Kidney capillary endothelial cell (primary cell): ENCODE measurements at places on chromosomes 12 and 14.

- DNase-seq = no peak
Measured at GRCh38 chr12:87930033-87930432, 99.2 kb downstream of the C12orf50 start.

DNA sequence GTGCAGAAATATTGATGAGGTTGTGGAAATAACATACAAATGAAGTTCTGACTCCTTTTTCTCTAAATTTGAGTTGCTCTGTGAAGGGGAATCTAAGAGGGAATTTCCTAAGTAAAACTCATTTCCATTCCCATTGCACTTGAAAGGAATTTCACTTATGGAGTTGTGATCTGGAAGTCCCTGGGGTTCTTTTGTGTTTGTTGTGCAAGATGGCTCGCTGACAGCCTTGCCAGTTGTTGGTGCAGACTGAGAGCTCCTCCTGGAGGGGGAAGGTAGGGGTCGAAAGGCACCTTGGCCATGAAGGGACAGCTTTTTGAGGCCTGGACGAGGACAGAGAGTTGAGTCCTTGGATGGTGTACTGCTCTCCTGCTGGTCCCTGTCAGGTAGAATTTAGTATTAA lies 72.0 kb downstream of the C12orf56 start:
- peak; percentile 10 for DNase-seq

- no peak for DNase-seq
Measured at GRCh38 chr14:88327497-88327896, 4.4 kb upstream of the KCNK10 start.

DNA sequence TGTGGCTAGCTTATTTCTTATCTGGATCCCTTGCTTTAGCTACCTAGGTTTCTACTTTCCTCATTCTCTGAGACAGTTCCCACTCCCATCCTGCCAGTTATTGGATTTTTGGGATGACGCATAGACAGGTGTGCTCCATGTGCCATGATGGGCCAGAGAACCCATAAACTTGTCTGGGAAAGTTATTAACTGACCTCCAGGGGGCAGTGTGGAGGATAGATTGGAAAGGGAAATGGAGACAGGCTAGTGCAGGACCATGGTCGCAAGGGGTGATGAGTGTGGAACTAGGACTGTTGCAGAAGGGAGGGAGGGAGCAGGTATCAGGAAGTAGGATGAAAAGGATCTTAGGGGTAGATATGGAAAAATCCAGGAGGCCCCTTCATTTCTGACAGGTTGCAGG lies 80.3 kb downstream of the ESRRB start:
- DNase-seq = peak; percentile 42

DNA sequence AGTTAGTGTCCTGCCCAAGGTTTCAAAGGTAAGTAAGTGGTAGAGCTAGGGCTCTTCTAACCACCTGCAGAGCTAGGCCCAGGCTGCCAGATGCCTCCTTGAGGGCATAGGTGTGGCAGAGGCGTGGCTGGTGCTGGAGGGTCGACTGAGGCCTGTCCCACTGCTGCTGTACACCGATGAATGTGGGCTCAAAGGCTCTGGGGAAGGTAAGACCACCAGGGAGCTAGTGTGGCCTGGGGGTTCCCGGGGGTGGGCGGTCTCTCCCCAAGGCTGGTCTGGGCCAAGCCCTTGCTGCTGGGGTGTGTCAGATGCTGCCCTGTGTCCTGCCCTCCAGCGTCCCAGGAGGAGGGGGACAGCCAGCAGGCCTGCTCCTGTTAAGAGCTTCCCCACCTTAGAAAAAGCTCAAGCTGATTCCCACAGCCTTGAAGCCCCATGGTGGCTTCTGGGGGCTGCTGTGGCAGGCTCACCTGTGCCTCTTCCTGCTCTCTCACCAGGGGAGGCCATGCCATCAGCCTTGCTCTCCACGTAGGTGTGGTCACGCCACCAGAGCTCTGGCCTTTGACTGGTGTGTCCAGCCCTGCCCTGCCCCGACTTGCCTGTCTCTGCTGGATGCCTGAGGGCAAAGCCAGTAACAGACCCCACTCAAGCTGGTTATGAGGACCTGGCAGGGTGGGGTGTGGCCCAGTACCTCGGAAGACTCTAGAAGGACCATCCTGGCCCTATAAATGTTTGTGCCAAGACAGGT lies 36.8 kb downstream of the SH2B3 start:
- DNase-seq = no peak

DNA sequence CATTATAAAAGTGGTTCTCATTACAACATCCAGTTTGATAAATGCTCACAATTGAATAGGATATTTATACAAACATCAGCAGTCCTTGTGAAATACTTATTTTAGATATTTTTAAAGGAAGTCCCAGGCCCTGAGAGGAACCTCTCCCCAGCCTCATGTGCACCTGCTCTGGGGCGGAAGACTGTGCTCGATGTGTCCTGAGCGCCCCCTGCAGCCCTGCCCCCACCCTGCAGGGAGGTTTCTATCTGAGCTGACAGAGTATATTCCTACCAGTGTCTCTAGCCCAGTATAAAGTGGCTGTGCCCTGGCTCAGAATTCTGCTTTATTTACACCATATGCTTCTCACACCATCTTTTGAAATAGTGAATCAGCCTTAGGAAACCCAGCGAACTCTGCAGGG lies 1349.1 kb downstream of the TMEM121 start:
- DNase-seq = no peak

DNA sequence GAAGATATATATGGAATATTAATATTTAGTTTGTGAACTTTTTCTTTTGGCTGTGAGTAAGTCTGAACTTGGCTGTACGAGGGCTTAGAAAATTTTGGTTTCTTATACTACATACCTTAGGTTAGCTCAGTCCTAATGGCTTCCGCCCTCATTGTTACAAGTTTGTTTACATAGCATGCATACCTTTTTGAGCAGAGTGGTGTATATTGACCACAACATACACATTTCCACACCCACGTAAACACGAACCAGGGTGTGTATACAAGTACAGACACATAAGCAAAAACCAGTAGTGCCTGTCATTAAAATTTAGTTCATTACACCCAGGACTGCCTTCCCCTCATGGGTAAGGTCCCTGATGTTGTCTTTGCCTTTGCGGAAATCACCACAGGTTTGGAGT lies 230.2 kb upstream of the RGS6 start:
- DNase-seq = no peak

- DNase-seq = no peak
Measured at GRCh38 chr12:50103767-50104321, at the start of gene GPD1. Gene GPD1, plus strand, starts transcription at chr12:50104008. Its CDS starts 43 bp downstream, at chr12:50104051.

DNA sequence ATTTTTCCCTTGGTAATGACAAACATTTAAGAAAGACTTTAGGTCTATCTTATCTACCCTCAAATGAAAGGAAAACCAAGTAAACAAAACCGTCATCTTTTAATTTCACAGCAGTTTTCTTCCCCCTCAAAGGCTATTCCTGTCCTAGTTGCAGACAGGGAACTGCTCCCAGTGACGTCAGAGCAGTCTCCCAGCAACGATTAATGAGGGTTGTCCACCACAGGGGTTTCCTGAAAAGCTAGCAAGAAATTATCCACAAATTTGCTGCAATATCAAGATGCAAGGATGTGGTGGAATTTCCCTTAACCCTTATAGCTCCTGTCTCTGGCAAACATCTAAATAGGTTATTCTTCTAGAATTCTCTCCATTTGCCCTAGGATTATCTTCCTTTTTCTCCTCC lies 89.1 kb upstream of the STAC3 start:
- DNase-seq = peak; percentile 23

DNA sequence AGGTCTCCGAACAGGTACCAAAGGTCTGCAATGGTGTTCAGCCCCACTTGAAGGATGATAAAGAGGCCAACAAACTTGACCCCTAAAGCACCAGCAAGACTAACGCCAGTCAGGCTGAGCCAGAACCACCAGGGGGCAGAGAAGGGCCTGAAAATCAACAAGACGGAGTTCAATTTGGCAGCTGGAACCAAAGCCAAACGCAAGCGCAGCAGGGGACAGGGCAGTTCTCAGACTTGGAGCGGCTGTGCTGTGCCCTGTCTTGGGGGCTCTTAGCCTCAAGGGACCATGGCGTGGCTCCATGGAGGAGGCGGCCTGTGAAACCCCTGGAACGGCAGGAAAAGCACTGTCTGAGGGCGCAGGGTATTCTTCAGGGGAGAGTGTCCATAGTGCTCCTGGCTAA lies 19.6 kb downstream of the POMT2 start:
- peak; percentile 71 for DNase-seq

DNA sequence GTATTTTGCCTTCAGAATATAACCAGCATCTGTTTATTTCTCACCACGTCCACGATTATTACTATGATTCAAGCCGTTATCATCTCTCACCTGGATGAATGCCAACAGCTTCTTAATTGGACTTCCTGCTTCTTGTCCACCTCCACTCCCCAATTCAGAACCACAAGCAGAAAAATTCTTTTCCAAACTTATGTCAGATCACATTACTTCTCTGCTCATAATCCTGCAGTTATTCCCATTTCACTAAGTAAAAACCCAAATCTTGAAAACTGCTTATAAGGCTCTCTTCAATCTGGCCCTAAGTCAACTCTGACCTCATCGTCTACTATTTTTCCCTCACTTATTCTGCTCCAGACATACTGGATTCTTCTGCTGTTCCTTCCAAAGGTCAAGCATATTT lies 2.0 kb downstream of the CRY1 start:
- peak; percentile 46 for DNase-seq

- DNase-seq = no peak
Measured at GRCh38 chr14:34502545-34503225, 36.8 kb downstream of the EAPP start.

- no peak for DNase-seq
Measured at GRCh38 chr12:42534184-42534838, 55.2 kb downstream of the PRICKLE1 start.

- no peak for DNase-seq
Measured at GRCh38 chr12:93186621-93187020, 191.1 kb upstream of the NUDT4 start.

DNA sequence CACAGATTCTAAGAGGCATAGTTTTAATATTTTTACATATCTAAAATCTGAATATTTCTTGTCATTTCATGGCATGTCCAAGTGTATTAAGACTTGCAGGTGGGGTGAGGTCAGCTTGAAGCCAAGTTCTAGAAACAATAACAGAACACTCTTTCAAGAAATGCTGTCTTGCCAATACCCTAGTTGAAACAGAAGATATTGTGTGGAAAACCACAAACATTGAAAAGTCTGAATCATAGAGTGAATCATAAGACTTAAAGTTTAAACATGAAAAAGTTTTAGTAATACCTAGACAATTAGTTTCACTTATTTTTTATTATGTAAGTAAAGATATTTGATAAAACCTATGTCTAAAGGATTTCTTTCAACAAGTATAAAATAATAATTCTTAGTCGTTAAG lies 191.5 kb upstream of the CAND1 start:
- no peak for DNase-seq

DNA sequence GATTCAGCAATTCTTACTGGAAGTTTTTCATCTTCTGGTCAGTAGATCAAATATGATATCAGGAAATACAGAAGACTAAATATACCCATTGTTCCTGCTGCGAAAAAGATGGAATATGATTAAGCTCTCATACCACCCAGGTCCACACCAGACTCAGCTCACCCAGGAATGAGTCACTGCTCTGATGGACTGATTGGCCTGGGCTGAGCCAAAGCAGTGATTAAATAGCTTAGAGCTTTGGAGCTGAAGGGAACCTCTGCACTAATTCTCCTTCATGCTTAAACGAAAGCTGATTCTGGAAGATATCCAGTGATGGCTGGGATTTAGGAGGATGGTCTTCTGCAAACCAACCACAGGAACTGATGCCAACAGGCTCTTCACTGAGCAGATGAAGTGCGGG lies 62.0 kb upstream of the SYT1 start:
- no peak for DNase-seq

DNA sequence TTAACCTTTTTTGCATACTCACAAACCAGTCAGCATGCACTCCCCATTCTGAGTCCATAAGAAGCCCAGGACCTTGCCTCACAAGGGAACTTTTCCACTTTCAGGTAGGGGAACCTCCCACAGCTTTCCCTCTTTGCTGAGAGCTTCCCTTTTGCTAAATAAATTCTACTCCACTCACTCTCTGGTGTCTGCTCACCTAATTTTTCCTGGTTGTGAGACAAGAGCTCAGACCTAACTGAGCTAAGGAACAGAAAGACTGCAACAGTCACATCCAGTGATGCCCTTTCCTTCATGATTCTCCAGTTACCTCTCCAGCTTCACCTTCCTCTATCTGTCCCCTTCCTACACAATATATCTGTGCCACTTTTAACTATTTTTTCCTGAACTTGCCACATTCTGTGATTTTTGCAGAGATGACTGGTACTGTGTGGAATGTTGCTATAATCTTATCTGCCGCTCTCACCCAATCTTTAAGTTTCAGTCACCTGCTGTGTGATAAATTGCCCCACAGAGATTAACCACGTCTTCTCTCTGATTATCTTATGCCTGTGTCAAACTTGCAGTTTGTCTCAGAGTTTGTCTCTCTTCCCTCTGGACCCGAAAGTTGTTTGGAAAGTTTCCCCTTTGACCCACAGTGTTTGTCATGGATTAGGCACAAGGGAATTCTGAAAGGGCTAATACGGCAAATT lies 737.1 kb upstream of the FLRT2 start:
- no peak for DNase-seq

DNA sequence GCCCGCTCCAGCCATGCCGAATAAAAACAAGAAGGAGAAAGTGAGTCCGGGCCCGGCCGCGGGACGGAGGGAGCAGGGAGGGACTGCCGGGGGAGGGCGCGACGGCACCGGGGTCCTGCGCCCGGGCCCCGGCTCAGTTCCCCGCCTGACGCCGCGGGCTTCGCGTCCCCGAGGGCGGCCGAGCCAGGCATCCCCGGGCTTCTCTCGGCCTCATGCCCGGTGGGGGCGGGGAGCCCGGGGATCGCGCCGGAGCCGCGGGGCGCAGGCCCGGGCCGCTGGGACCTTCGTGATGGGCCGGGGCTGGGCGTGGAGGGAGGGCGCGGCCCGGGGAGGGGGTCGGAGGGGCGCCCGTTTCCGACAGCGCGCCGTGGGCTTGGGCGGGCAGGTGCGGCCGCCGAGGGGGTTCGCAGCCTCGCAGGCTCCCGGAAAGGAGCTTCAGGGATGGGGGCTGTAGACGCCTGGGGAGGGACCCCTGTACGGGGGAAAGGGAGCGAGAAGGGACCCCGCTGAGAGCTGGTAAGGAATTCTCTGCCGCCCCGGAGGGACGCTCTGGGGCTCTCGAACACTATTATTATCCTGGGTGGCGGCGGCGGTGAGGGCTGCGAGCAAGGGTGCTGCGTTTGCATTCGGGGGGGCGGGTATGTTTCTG lies 496 bp downstream of the PPP2R5C start:
- peak; percentile 7 for DNase-seq
